MCF 10A (cell line): ENCODE measurements at places on chromosomes 3 and 15. TPM values are rescaled to one million over a fixed set of nuclear protein-coding genes. Genes with fewer than 3 reads are reported as not detected.

- DNase-seq, result no peak
Observed at GRCh38 chr3:102682741-102683140, 247.9 kb downstream of the ZPLD1 start.

- DNase-seq, result peak; percentile 38
Observed at GRCh38 chr15:69161079-69161877, 843 bp downstream of the GLCE start.

GRCh38 chr3:179544981-179545645 is 17.6 kb upstream of the ACTL6A start:
- peak; percentile 22 for DNase-seq

DNA sequence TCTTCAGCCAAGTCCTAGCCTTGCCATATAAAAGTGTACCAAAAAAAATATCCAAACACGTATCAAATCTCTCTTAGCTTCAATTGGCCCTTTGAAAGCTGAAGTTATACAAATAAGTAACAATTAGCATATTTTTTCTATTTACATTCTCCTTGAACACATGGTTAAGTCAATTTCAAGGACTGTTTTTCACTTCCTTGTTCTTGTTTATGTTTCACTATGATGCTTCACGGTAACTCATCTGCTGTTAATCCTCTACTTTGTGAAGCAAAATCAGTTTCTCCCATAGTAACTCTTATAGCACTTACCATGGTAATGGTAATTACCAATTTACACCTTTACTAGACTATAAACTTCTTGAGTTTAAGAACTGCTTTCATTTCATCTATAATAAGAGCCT is 10.6 kb upstream of the SPRED1 start:
- DNase-seq, result no peak

DNA sequence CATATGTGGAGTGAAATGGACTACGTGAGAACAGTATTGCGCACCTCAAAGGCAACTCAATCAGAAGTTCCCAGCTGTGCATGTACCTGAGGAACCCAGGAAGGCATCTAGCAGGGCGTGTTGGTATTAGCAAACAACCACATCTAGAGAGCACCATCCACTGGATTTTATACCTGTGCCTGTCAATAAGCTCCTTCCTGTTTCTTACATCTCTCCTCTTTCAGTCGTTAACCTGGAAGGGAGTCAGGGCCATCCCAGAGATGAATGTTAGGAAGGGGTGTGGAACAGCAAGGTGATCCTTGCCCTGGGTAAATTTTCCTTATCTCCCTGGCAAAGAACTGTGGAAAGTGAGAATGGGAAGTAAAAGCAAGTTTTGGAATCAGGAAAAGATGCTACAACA is 29.6 kb upstream of the CHMP2B start:
- DNase-seq, result no peak

- no peak for DNase-seq
Observed at GRCh38 chr3:39232859-39233258, 40.5 kb upstream of the XIRP1 start.

GRCh38 chr15:100786901-100787566 is 92.6 kb upstream of the ALDH1A3 start:
- DNase-seq, result no peak

GRCh38 chr3:122358703-122359032 is 24.4 kb downstream of the MIX23 start:
- no peak for DNase-seq

DNA sequence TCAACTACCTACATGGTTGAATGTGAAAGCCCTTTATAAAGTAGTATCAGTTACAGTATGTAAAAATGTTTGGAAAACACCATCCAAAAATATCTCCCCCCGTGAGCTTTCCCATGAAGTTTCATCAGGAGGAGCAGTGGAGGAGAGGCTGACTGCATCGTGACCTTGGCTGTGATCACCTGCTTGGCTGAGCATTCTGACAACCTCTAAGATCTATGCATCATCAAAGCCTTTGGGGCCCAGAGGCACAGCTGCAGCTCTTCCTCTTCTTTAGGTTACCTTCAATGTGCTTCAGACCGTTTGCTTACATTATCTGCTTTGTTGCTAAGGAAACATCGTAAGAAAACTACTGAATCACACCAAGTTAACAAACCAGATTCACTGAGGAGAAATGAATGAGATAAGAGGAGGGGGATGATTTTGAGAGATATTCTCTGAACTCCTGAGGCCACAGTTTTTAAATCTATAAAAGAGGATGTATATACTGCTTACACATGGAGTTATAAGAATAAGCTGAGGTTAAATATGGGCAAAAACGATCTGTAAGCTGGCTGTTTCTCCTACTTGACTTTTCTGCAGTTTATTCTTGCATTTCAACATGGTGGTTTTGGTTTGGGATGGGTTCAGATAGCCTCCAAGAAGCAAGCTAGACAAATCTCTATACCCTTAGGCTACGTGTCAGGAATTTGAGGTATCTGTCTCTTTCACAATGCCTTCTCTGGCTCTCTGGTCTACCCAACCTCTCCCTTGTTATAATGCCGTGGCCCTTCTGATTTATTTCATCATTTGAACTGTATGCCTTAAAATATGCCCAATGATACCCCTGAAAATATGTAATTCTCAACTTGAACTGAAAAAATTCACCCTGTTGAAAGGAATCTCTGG is 4.0 kb downstream of the GCSAM start:
- DNase-seq, result peak; percentile 78

DNA sequence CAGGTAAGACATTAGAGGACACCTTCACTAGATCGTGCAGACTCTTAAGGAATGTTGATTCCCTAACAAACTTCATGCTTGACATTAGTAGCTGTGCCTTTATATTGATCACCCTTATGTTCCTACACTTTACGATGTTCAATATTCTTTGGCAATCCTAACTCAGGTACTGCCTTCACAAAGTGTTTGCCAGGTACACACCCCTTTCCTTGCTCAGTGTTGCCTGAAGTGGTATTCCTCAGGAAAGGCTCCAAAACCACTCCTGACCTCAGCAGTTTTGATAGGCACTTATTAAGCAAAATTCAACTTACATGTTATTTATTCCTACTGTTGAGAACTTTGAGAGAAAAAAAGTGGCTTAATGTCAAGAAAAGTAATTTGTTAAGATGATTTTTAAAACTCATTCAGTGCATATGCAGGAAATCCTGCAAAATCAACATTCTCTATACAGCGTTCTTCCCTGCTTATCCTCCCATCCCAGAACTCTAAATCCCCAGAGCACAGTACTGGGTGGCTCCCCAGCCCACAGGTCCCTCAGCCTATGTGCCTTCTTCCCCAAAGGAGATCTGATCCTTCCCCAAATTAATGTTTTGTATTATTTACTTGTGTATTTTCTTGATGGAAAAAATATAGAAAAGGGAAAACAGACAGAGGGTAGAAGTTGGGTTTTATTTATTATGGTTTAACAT is 260.7 kb downstream of the MECOM start:
- peak; percentile 24 for DNase-seq

DNA sequence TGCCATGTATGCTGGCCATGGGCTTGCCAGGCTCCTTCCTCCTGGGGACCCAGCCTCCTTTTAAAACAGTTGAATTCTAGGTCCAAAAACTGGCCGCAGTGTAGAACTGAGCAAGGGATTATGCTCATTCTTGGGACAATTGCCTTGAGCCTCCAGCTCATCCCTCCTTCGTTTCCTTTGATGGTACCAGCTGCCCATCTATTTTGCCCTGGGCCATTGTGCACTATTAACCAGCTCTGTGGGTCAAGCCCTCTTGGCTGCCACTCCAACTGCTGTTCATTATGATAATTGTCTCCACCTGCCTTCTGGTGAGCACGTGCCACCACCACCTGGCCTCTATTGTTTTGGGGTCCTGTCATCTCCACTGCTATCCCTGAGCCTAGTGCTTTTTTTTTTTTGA is 75.8 kb upstream of the SYN2 start:
- no peak for DNase-seq

DNA sequence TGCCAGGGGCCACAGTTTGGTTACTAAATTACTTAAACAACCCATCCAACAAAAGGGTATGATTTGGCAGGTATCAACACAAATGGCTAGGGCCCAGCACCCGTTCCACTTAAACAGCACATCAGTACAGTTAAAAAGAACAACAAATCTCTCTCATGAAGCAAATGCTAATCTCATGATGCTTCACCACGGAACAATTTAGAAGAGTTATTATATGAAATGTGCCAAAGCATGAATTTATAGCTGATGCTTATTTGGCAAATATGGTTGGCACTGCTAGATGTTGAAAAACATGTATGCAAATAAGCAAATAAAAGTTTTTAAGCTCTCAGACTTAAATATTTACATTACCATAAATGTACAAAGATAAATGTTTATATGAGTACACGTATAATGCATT is 2.3 kb downstream of the PEAK1 start:
- DNase-seq, result no peak

- no peak for DNase-seq
Observed at GRCh38 chr3:5317557-5317956, 130.1 kb downstream of the EDEM1 start.

DNA sequence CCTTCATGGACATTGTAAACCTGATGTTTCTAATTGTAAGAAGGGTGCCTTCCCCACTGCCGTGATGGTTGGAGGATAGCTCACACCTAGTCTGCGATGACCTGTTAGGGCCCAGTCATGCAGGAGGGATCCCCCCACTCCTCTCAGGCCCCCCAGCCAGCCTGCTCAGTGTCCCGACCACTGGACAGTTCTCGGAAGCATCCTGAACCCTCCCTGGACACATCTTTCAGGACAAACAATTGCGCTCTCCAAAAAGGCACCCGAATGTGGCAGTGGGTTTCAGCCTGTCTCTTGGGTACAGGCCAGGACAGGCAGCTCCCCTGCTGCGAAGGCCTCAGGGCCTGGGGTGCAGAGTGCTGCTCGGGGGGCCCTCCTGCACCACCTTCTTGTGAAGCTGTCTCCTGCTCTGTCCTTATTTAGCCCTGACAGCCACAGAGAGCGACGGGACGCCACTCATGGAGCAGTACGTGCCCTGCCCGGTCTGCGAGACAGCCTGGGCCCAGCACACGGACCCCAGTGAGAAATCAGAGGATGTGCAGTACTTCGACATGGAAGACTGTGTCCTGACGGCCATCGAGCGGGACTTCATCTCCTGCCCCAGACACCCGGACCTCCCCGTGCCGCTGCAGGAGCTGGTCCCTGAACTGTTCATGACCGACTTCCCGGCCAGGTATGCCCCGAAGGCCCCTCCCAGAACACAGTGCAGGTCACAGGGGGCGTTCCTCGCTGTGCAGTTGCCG is 132.3 kb downstream of the LRRK1 start:
- no peak for DNase-seq

DNA sequence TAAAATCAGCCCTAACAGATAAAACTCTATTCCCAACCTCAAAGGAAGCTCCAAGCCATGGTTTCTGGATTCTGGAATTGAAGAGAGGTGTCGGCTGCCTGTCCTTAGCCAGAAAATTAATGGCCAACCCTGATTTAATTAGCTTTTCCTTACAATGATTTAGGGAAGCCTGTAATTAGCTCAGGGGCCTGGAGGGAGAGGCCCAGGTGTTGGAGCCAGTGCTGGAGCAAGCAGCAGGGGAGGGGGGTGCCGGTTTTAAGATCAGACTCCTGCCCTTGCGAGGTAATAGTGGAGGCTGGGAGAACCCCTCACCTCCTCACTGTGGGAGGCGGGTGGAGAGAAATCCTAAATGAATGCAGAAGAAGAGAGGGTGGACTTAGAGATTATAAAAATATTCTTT is 14.7 kb upstream of the ATP2B2 start:
- DNase-seq, result no peak

GRCh38 chr3:132556508-132557159 is 40.4 kb upstream of the ACKR4 start:
- DNase-seq, result no peak

GRCh38 chr15:57114070-57114469 is 195.6 kb downstream of the TCF12 start:
- DNase-seq, result peak; percentile 12

DNA sequence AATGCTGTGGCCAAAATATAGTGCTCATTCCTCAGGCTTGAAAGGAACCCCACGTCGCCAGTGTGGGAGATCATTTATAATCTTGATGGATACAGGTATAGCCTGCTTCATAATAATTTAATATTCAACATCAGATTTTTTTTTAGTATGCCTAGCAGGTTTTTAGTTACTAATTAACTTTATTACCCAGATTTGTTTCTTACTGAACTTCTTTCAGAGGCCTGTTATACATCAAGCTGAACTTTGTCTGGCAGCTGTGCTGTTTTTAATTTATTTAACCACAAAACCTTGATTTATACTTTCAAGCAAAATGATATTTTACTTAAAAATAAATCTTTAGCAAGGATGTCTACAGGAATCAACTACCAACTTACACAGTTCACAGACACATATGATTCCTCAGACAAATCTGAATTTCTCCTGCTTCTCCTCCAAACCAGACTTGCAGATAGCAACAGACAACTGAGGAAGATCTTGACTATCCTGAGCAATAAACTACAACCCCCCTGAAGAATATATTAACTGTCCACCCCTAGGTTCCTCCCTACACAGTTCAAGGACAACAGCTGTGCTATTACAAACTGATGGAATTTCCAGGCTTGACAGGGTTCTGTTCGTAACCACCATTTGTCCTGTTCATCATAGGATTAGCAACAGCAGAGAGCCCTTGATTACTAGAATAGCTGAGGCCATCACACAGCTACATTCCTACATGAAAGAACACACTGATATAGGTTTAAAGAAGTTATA is 610 bp downstream of the MAP4 start:
- DNase-seq, result no peak

GRCh38 chr3:101529816-101530685 is 17.0 kb upstream of the SENP7 start:
- no peak for DNase-seq

GRCh38 chr3:59372346-59372745 is 322.5 kb upstream of the CFAP20DC start:
- DNase-seq, result no peak

- no peak for DNase-seq
Observed at GRCh38 chr3:51712511-51712931, 5.7 kb downstream of the GRM2 start.

DNA sequence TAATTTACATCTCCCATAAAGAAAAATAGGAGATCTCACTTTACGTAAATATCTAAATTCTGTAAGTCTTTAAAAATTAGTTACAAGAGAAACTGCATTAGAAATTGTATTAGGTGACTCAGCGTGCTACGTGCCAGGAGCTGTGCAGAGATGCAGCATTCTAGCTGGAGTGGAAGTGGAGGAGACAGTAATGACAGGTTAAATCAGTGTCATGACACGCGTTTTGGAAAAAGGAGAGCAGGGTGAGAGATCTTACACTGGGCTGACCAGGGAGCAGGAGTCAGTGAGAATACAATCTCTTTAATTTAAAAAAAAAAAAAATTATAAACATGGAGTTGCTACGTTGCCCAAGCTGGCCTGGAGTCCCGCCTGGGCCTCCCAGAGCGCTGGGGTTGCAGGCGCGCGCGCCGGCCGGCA is 635 bp downstream of the TUBGCP5 start:
- DNase-seq, result peak; percentile 59

Gene ARIH1
- 234 and 235 TPM in 2 replicates for total RNA-seq

Gene SMARCC1
- total RNA-seq, result 59.1 and 77.5 TPM in 2 replicates

Gene SPESP1
- 16.8 and 17.6 TPM in 2 replicates for total RNA-seq

Gene SLC51B
- total RNA-seq, result not detected in 2 replicates

Gene MOBP
- total RNA-seq, result 0.21 TPM in 1 of 2 replicates, not detected in the other
